ENCODE measurements at places on chromosomes 12 and 14.

DNA sequence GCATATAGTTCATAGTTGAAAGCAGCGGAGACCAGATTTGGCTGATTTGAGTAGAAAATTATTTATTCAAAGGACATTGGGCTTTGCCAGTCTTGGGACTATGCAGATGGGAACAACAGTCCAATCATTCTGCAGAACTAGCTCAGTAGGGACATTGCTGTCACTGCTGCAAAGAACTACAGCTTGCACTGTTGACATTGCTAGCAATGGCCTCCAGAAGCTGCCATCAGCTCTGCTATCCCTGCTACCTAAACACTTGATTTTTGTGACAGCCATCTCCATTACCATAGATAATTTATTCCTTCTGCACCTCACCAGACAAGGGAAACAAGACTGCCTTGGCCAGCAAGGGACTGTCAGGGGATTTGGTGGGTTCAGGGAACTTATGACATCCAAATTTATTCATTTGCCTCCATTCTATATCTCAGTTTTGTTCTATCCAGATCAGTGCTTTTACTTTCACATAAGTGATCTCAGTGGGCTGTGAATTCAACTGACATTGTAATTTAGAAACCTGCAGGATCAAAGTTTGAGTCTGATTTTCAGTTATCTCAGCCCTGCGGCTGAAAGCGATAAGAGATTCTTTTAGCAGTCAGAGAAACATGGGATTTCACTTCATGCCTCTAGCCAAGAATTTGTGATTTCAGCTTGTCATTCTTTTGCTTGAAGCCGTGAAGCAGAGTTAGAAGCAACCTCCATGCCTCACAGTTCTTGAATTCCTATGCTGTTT, 136.7 kb upstream of the FBXO33 start:
- DNase-seq, result no peak

- DNase-seq, result no peak
Measured at GRCh38 chr14:94638961-94639817, 27.0 kb downstream of the SERPINA3 start.

DNA sequence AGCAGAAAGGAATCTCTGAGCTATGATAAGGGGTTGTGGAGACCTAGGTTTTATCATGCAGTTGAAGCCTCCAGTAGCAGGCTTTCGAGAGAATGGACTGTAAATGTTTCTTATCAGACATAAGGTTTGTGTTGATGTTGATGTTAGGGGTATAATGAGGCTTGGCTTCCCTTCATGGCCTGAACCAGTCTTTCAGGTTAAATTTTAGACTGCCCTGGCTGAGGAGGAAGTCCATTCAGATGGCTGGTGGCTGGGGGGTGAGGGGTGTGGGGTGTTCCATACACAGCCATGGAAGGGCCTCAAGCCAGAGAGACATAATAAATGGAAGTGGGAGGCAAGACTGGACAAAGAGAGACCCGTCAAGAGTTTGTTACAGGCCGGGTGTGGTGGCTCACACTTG, 65.1 kb downstream of the IRF2BPL start:
- DNase-seq, result no peak

GRCh38 chr14:75234173-75235115, 44.2 kb upstream of the FOS start:
- peak; percentile 51 for DNase-seq

- DNase-seq, result peak; percentile 56
Measured at GRCh38 chr12:55675666-55676065, 32.0 kb downstream of the ITGA7 start.

- DNase-seq, result no peak
Measured at GRCh38 chr12:109618082-109618481, 44.5 kb downstream of the MVK start.

DNA sequence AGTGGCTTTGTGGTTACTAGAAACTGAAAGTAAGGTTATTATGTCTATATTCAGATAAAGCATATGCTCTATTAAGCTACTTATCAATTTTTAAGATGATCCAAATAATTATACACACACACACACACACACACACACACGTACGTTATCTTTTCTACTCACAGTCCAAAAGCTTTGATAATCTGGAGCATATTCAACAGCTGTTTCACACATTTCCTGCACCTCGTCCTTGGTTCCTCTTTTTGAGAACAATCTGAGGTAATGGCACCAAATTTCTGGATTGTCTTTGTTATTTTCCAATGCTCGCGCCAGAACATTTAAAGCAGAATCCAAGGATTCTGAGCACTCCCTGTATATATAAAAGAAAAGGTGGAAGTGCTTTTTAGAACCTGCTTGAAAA, 37.5 kb downstream of the ZFC3H1 start:
- no peak for DNase-seq

GRCh38 chr12:30746190-30746589, 8.6 kb downstream of the CAPRIN2 start:
- DNase-seq, result no peak

DNA sequence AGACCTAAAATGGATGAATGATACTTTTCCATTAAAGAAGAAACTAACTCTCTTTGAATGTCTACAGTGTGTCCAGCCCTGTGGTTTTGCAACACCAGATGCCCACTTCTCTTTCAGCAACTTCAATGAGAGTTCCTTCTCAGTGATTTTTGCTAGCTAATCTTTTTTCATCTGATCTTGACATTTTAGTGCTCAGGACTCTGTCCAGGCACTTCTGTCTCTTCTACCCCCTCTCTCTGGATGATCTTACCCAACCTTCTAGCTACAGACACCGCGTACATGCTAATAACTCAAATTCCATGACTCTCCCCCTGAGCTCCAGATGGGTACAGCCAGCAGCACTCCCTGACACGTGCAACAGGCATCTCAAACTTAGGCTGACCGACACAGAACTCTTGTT, 161.1 kb upstream of the FOXN3 start:
- no peak for DNase-seq

DNA sequence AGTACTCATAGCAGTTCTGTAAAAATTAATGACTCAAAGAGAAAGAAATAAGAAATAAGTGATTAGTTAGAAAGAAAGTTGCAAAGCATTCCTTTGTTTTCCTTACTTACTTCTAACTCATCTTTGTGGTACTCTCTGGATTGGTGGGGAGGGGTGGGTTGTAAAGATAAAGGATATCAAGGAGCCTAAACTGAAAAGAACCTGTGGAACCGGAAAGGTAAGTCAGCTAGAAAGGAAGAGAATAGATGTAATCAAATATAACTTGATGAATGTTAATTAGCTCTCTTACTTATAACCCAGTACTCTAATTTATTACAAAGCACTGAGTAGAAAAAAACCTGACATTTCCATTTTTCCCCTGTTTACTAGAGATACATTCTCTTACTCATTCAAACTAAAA, 37.5 kb upstream of the KRR1 start:
- no peak for DNase-seq

DNA sequence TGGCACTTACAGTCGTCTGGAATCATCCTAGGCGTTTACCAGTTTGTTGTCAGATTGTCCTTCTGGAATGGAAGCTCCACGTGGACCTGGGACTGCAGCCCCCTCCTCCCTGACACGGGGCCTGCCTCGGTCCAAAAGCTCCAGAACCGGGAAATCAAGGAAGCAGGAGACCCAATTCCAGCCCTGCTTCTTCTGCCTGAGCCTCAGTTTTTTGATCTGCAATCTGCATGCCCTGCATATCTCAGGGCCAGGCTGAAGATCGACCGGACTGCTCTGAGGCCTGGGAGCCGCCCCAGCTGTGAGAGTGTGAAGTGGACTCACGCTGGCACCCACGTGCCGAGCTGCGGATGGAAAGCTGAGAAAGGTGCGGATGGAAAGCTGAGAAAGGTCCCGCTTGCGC, 98.6 kb downstream of the SETD3 start:
- DNase-seq, result no peak

DNA sequence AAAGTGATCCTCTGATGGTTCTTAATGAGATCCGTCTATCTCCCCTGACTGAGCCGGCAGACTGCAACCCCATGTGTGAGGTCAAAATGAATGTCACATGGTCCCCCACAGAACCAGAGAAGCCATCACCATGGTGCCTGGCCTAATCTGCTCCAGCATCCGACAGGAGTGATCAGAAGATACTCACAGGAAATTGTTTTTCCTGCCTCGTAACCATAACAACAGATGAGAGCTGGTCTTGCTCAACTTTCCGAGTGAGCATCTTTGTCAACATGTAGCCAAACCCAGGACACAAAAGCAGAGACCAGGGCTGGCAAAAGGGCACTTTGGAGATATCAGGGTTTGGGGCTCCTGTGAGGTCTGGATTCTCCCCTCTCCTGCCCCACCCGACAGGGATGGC, 72.1 kb upstream of the C14orf180 start:
- DNase-seq, result no peak

DNA sequence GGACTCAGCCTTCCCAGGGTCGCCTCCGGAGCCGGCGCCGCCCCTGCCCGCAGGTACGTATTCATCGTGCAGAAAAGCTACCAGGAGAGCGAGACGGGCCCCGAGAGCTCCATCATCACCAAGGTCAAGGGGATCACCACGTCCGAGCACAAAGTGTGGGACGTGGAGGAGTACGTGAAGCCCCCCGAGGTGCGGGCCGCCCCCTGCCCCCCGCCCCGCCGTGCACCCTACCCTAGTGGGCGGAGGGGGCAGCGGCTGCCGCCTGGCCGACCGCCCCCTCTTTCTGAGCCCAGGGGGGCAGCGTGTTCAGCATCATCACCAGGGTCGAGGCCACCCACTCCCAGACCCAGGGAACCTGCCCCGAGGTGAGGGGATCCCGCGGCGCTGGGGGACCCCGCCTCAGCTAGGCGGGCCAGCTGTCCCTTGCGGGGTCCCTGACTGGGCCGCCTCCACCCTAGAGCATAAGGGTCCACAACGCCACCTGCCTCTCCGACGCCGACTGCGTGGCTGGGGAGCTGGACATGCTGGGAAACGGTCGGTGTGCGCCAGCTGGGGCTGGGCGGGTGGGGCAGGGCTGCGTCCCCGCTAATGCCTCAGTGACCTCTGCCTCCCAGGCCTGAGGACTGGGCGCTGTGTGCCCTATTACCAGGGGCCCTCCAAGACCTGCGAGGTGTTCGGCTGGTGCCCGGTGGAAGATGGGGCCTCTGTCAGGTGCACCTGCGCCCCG, 973 bp downstream of the P2RX2 start:
- DNase-seq, result no peak

DNA sequence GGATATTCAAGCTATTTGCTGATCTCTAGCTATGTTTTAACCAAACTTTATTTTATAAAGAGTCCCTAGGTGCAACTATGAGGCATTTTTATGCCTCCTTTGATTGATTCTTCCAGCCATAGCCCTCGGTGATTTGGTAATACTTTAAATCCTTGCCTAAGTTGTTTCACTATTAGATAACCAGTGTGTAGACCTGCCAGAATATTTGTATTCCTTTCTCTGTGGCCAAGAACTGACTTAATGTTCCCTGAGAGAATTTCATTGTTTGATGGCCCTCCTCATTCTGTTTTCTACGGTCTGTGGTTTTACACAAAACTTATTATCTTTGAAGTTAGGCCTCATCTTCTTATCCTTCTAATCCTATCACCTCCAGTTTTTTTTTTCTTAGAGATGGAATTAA, 109.7 kb upstream of the MDGA2 start:
- DNase-seq, result no peak

DNA sequence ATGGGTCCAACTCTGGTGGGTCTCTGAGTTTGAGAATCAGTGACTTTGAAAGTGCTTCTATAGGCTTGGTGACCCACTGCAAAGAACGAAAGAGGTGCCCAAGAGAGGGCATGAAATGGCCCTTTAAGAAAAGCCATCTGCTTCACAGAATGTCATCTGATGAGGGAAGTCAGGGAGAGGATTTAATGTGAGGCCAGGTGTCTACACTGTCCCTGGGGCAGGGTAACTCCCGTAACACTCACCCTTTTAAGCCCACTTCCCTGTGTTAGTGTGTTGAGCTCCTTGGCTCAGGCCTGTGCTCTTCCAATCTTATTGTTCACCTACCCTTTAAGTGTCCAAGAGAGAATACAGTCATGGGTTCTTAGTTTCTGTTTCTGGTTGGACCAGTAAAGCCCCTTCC, 16.4 kb upstream of the SRSF5 start:
- no peak for DNase-seq

GRCh38 chr12:4762773-4763172, 42.6 kb downstream of the GALNT8 start:
- DNase-seq, result no peak

GRCh38 chr12:42728287-42728686, 138.7 kb upstream of the PRICKLE1 start:
- DNase-seq, result no peak

DNA sequence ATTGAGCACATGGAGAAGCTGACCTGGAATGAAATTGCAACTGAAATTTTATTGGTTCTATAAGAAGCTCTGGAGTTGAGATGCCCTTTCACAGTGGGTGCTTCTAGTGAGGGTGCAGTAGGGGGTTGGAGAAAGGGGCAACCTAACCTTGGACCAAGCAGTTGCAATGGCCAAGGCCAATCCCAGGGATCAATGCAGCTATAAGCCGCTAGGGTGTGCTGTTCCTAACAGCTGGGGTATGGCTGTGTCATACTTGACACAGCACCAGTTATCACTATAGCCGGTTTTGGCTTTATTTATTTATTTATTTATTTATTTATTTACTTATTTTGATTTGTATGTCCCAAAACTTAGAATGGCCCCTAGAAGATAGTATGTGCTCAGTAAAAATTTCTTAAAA, 505.9 kb downstream of the FLRT2 start:
- DNase-seq, result no peak

- DNase-seq, result peak; percentile 17
Measured at GRCh38 chr12:53695152-53696145, 19.6 kb upstream of the ATP5MC2 start.

DNA sequence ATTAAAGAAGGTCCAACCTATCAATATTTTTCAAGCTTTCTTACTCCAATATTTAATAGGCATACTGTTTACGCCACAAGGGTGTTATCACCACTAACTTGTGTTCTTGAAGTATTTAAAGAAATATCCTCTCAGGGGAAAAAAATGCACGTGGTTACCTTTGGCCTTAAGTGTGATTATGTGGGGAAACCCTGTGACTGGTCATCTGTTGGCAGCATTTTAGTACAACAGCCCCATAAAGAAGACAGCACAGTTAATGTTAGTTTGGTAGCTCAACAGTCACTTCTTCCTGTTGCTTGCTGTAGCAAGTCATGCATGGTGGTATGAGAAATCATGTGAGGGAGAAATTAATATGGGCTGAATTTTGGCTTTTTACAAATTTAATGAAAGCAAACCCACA, 1021.5 kb upstream of the TMEM132C start:
- no peak for DNase-seq

GRCh38 chr12:52119398-52120254, 40.1 kb downstream of the SMIM41 start:
- DNase-seq, result peak; percentile 47

- DNase-seq, result no peak
Measured at GRCh38 chr14:65258391-65258790, 154.1 kb upstream of the FUT8 start.

GRCh38 chr12:106106892-106107291, 31.9 kb downstream of the NUAK1 start:
- DNase-seq, result no peak

Measured in transverse colon (tissue), 4 donors.